ENCODE measurements at places on chromosomes 7 and 10. TPM values are rescaled to one million over a fixed set of nuclear protein-coding genes. Genes with fewer than 3 reads are reported as not detected.

GRCh38 chr7:128352153-128352537, 8.4 kb upstream of the RBM28 start:
- no peak overlapping the region for H3K27ac ChIP-seq
- no peaks in the 10 kb centered on the region for H3K36me3 ChIP-seq
- no peak overlapping the region for H3K4me3 ChIP-seq
- DNase-seq = peak; percentile 33
- peaks cover 51% of the 10 kb centered on the region for H3K27me3 ChIP-seq

DNA sequence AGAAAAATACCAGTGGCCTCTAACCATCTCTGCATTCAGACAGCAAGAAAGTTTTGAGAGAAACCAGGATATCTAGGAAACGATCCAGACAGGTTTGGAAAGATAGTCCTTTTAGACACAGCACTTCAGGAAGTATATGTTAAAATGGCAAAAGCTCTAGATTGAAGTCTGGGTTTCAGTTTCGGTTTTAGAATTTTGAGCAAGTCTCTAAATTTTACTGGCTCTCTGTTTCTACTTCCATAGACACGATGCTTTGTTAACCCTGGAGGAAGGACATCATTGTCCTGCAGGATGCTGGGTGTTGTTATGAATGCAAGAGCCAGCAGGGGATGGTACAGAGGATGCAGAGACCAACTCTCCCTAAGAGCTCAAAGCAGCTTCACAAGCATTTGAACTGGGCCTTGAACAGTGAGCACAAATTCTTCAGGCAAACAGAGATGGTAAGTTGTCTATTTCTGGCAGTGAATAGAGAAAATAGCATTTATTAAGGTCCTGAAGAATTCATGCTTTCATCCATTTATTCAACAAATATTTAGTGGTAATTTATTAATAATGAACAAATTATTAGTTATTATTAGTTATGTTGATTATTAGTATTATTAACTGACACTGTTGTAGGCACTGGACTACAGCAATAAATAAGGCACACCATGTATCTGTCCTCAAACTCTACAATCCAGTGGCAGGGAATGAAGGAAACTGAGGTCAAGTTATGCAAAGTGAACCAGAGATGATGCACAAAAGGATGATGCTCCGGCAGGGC, 152.7 kb upstream of the NRP1 start:
- DNase-seq = no peak
- peak overlapping the region; percentile 16 for H3K27ac ChIP-seq
- no peaks in the 10 kb centered on the region for H3K36me3 ChIP-seq
- no peaks in the 10 kb centered on the region for H3K4me1 ChIP-seq
- no peaks in the 10 kb centered on the region for H3K27me3 ChIP-seq

GRCh38 chr7:96547371-96547811, 162.3 kb downstream of the SEM1 start:
- no peaks in the 10 kb centered on the region for H3K27me3 ChIP-seq
- no peak for DNase-seq
- no peaks in the 10 kb centered on the region for H3K36me3 ChIP-seq
- no peaks in the 10 kb centered on the region for H3K4me1 ChIP-seq

- no peak for DNase-seq
- H3K4me1 ChIP-seq = peaks cover 29% of the 10 kb centered on the region
- H3K27ac ChIP-seq = peak overlapping the region; percentile 76
- H3K27me3 ChIP-seq = peaks cover 20% of the 10 kb centered on the region
- H3K36me3 ChIP-seq = no peaks in the 10 kb centered on the region
These were observed 31.0 kb downstream of the CHST15 start for GRCh38 chr10:124062390-124062789.

DNA sequence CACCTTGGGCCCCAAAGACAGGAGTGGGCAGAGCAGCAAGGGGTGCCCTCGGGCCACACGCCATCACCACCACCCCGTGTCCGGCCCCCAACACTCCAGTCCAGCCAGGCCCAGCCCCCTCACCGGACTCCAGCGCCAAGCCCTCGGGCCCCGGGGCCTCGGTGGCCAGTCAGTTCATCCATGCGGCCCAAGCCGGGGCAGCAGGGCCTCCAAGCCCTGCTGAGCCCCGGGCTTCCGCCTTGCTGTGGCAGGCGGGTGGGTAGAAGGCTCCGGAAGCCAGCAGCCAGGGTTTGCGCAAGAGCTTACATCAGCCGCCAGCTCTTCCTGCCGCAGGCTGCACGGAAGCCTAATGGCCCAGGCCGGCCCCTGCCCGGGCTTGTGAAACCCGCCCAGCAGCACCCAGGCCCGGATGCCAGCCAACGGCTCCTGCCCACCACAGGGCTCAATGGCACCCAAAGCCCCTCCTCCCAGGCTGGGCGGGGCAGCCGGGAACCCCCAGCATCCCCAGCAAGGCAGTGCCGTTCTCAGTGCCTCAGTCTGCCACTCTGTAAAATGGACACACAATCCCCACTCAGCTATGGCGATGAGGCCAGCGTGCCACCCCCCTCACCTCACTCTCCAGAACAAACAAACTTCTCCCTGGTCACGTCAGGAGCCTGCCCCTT, 26.5 kb downstream of the TNRC18 start:
- peak overlapping the region; percentile 22 for H3K4me3 ChIP-seq
- no peaks in the 10 kb centered on the region for H3K36me3 ChIP-seq
- peak overlapping the region; percentile 86 for H3K27ac ChIP-seq
- DNase-seq = peak; percentile 92
- H3K4me1 ChIP-seq = peaks cover 43% of the 10 kb centered on the region

DNA sequence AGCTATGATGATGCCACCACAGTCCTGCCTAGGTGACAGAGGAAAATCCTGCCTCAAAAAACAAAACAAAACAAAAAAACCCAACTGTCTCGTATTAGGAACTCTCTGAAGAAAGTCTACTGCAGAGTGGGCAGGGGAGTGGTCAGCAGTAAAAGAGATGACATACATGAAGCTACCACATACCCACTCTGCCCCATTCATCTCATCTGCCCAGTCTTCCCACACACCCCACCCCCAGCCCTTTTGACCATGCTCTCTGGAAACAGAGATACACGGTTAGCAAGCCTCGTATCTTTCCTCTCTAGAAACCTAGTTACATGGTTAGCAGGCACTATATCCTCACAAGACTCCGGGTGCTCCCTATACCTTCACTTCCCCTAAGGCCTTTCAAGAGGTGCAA, 8.3 kb downstream of the SLC37A3 start:
- no peaks in the 10 kb centered on the region for H3K36me3 ChIP-seq
- DNase-seq = no peak

- H3K27ac ChIP-seq = peak overlapping the region; percentile 52
- H3K4me1 ChIP-seq = peaks cover 10% of the 10 kb centered on the region
- H3K4me3 ChIP-seq = no peak overlapping the region
- no peak for DNase-seq
- no peaks in the 10 kb centered on the region for H3K36me3 ChIP-seq
These were observed 304.9 kb upstream of the ZMIZ1 start for GRCh38 chr10:78763651-78764395.

Gene HDAC9
- 28.4 TPM for total RNA-seq

Gene MUC3A
- 11.7 TPM for total RNA-seq

DNA sequence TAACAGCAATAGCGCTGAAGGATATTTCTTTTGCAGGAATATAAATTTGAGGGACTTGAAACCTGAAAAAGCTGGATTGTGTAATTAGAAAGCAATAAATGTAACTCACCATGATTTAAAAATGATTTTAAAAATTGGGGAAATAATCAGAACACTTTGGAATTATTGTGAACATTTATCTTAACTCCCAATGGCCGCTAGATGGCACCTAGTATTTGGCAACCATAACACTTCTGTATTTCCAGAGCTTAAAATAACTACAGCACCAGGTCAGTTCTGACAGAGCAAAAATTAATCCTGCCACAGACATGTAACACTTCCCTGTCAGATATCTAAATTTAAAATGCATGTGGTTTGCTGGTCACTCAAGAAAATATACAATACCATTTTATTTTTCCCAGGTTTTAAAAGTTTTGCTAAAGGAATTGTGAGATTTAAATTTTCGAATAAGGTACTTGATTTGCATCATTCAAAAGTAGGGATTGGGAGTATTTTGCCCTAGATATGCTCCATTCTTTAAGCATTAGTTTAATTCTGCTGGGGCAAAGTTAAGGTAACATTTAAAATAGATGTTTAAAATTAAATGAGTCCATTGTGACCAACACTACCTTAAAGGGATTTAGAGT, 144.5 kb downstream of the PPP1R3A start:
- H3K4me3 ChIP-seq = no peak overlapping the region
- H3K27me3 ChIP-seq = no peaks in the 10 kb centered on the region
- no peak for DNase-seq
- H3K27ac ChIP-seq = no peak overlapping the region
- no peaks in the 10 kb centered on the region for H3K36me3 ChIP-seq

- no peaks in the 10 kb centered on the region for H3K36me3 ChIP-seq
- peaks cover 3% of the 10 kb centered on the region for H3K27me3 ChIP-seq
- no peak overlapping the region for H3K27ac ChIP-seq
- no peaks in the 10 kb centered on the region for H3K4me1 ChIP-seq
These were observed 41.9 kb downstream of the DGKI start for GRCh38 chr7:137804836-137805235.

All from transverse colon (tissue), 4 donors.